ENCODE measurements at places on chromosomes 2 and 18.
A peak's percentile ranks its signal among the peaks of the same experiment; 100 is the strongest.

DNA sequence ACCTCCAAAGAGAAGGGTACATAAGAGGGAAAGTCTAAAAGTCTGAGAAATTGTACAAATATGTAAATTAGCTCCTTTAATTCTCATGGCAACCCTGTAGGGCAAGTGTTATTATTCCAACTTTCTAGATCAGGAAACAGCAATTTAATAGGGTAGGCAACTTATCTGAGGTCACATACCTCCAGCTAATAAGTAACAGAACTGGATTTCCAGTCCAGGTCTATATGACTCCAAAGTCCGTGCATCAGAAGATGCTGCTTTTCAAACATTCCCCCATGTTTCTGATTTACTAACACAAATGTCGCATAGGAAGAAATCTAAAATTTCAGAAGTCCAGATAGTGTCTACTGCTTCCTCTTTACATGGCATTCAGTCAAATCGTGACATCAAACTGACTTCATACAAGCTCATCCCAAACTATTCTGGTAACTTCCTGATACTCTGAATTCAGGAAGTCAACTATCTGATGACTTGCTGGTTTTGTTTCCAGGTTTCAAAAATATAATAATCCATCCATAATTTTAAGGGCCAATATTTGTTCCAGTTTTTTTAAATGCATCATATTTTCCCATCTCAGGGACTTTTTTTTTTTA, 419.3 kb upstream of the ACVR2A start:
- no peak for DNase-seq

DNA sequence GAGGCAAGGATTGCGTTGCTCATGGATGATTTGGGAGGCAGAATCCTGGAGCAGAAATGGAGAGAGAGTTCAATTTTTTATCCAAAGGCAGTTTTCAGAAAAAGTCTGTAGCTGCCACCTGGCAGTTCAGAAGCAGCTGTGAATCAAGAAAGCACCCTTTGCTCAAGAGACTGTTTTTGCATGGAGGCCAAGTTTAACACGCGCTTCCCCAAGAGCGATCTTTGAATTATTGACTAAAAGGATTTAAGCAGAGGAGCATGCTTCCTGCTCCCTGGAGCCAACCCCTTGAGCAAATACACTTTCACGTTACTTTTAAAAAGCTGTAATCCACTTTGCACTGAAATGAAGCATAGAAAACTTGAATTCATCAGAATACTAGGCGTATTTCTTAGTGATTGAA, 252.4 kb downstream of the RNF144A start:
- no peak for DNase-seq

DNA sequence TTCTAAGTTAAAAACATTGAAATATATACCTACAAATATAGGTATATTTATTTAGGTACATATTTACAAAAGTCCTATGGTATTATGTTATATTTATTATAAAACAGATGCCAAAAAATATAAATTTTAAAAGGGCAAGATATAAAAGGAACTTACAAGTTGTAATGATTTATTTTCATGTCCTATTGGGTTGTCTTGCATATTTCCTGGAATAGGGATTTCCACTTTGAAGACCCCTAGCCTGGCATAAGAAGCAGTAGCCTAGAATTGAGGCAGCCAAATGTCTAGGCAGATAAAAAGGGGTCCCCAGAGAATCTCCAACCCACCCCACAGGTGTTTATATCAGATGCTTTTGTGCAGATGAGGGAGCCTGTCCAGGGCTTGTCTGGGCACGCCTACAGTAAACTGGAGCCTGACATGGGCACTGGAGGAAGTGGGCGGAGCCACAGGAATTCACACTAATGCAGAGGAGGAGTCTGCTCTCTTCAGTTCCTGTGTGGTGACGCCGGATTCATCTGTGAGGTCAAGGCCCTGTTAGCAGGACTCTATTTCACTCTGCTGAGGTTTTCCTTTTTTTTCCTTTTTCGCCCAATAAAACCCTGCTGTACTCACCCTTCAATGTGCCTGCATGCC, 1088.9 kb upstream of the PIK3C3 start:
- DNase-seq: no peak

GRCh38 chr2:232038251-232038880, 76.9 kb downstream of the DIS3L2 start:
- no peak for DNase-seq

- peak; percentile 5 for DNase-seq
Measured at GRCh38 chr18:7447318-7448028, 119.6 kb upstream of the PTPRM start.

GRCh38 chr2:138023298-138023697, 59.0 kb downstream of the HNMT start:
- DNase-seq: peak; percentile 66

DNA sequence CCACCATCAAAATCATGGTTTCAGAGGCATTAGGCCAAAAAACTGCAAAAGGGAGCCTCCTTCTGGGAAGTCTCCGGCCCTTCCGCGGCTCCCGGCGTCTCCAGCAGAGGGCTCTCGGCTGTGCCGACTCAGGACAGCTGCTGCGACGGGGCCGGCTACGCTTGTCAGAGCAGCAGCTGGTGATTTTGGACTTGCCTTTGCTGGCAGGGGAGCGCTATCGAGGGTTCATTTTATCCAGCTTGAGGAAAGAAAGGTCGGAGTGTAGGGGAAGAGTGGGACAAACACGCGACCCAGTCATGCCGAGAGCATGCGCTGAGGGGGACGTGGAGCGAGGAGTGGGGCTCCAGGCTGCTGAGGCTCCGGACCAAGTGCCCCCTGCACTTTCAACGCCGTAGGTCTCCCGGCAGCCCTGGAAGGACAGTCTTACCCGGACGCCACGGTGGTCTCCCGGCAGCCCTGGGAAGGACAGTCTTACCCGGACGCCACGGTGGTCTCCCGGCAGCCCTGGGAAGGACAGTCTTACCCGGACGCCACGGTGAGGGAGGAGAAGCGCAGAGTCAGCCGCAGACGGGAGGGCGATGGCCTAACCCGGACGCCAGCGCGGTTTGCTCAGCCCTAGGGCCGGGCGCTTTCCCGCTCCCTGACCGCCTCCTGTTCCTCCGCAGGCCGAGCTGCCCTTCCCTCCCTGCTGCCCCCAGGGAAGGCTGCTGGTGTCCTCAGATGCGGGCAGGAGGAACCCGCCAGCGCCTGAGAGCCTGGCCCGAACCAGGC, 21.7 kb downstream of the DDX18 start:
- DNase-seq: peak; percentile 78

DNA sequence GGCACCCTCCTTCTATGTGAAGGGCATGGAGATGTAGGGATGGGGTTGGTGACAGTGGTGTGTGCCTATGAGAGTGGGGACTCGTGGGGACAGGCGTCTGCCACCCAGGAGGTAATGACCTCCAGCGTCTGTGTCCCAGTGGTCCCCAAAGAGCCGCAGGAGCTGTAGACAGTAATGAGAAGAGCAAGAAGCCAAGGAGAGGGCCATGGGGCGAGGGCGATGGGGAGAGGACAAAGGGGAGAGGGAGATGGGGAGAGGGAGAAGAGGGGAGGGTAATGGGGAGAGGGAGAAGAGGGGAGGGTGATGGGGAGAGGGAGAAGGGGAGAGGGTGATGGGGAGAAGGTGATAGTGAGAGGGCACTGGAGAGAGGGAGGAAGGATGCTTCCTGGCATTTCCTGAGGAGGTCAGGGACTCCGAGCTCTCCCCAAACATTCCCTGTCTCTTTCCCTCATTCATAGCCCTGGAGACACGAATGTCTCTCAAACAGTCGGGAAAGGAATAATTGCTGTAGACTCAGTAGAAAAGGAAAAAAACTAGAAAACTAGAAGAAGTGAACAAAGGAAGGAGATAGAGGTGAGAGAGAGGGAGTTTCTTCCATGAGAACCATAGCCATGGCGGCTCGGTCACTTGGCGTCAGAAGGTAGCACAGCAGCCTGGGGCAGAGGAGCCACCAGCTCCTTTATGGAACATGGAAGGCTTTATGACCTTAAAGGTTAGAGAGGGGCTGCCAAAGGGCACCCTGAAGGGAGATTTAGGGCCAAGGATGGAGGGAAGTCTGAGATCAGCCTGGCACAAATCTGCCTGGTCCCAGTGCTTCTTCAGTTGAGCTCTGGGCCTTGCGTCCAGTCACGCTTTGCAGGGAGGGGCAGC, 39.5 kb downstream of the PSD4 start:
- no peak for DNase-seq

GRCh38 chr2:206028101-206028500, 57.9 kb downstream of the INO80D start:
- no peak for DNase-seq

- DNase-seq: peak; percentile 49
Measured at GRCh38 chr2:237486334-237486818, 675 bp upstream of the MLPH start.

GRCh38 chr2:159936471-159936870, 125.9 kb downstream of the PLA2R1 start:
- DNase-seq: no peak

GRCh38 chr2:239188536-239188935, 212.3 kb downstream of the HDAC4 start:
- DNase-seq: no peak

- no peak for DNase-seq
Measured at GRCh38 chr2:207142461-207142860, 23.3 kb downstream of the KLF7 start.

DNA sequence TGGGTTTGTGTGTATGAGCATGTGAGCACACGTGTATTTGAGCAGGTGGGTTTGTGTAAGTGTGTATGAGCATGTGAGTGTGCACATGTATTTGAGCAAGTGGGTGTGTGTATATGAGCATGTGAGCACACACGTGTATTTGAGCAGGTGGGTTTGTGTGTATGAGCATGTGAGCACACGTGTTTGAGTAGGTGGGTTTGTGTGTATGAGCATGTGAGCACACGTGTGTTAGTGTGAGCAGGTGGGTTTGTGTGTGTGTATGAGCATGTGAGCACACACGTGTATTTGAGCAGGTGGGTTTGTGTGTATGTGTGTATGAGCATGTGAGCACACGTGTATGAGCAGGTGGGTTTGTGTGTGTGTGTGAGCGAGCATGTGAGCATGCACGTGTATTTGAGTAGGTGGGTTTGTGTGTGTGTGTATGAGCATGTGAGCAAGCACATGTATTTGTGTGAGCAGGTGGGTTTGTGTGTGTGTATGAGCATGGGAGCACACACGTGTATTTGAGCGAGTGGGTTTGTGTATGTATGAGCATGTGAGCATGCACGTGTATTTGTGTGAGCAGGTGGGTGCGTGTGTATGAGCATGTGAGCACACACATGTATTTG, 169.7 kb downstream of the TWIST2 start:
- no peak for DNase-seq

DNA sequence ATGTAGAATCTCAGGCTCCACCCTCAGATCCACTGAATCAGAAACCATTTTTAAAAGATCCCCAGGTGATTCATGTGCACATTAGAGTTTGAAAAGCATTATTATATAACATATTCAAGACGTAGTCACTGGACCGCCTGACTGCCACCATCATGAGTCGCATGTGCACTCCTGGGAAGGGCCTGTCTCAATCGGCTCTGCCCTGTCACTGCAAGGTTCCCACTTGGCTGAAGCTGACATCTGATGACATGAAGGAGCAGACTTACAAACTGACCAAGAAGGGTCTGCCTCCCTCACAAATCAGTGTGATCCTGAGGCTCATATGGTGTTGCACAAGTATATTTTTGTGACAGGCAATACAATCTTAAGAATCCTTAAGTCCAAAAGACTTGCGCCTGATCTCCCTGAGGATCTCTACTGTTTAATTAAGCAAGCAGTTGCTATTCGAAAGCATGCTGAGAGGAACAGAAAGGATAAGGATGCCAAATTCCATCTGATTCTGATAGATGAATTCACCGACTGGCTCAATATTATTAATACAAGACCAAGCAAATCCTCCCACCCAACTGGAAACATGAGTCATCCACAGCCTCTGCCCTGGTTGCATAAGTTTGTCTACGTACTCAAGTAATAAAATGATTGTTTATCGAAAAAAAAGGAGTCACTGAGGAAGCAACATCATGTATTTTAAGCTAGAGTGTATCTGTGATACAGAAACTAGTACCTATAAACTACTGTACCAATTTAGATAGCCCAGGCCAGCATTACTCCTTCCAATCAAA, 26.2 kb downstream of the ATAD2B start:
- peak; percentile 96 for DNase-seq

DNA sequence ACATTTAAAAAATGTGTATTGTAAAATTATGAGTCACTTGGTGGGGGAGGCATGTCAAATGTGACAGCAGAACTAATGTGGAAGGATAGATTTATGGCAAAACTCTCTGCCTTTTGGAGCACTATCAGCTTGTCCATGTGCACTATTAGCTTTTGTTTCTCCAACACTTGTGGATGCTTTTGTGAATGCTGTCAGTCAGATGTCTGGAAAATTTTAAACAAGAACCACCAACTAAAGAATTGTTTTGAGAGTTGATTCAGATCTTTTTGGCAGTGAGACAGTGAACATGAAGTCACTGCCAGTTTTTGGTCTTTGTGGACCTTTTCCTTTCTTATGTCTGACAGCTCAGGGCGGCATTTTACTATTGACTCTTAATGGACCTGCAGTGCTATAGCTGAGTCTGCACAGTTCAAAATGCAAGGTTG, 72.4 kb downstream of the KIAA1328 start:
- no peak for DNase-seq

DNA sequence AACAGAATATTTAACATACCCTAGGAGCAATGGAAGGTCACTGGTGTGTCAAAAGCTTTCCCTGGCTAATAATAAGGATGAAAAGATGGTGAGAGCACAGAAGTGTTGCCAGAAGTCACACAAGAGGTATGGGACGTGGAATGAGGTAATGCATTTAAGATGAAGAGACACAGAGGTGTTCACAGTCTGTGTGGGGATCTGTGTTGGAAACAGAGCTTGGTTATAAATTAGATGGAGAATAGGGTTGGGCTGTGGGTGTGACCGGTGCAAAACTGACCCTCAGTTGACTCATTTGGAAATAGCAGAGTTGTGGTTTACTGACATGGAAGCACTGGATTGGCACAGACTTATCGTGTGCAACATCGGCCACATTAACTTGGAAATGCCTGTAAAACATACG, 372.5 kb downstream of the SATB2 start:
- no peak for DNase-seq

GRCh38 chr2:177165721-177166711, 46.6 kb upstream of the HNRNPA3 start:
- peak; percentile 80 for DNase-seq

- DNase-seq: no peak
Measured at GRCh38 chr2:84838434-84839145, 42.3 kb downstream of the TRABD2A start.

- DNase-seq: no peak
Measured at GRCh38 chr2:11681722-11682589, 12.0 kb upstream of the NTSR2 start.

DNA sequence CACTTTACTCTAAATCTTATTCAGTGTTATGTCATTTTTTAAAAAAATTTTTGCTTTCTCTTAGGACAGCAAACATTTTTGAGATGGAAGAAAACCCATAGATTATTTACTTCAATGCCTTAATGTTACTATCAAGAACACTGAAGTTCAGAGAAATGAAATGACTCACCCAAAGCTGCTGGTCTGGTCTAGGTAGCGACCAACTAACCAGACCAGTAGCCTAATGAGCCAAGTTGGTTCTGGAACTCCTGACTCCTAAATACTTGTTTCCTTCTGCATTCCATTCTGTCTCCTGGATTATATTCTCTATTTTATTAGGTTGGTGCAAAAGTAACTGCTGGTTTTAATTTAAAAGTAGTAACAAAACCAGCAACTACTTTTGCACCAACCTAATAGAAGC, 35.4 kb downstream of the SLC8A1 start:
- DNase-seq: no peak

- DNase-seq: no peak
Measured at GRCh38 chr2:86045541-86045940, 60.1 kb downstream of the POLR1A start.

GRCh38 chr2:108171657-108172056, 68.1 kb upstream of the SULT1C3 start:
- no peak for DNase-seq

- no peak for DNase-seq
Measured at GRCh38 chr2:74223941-74224770, 25.7 kb downstream of the MTHFD2 start.

GRCh38 chr18:12921178-12921577, 26.6 kb upstream of the SEH1L start:
- no peak for DNase-seq
